ENCODE measurements at places on chromosomes 6 and 20.

- no peak for DNase-seq
Measured at GRCh38 chr6:33429750-33430052, 9.8 kb downstream of the SYNGAP1 start.

DNA sequence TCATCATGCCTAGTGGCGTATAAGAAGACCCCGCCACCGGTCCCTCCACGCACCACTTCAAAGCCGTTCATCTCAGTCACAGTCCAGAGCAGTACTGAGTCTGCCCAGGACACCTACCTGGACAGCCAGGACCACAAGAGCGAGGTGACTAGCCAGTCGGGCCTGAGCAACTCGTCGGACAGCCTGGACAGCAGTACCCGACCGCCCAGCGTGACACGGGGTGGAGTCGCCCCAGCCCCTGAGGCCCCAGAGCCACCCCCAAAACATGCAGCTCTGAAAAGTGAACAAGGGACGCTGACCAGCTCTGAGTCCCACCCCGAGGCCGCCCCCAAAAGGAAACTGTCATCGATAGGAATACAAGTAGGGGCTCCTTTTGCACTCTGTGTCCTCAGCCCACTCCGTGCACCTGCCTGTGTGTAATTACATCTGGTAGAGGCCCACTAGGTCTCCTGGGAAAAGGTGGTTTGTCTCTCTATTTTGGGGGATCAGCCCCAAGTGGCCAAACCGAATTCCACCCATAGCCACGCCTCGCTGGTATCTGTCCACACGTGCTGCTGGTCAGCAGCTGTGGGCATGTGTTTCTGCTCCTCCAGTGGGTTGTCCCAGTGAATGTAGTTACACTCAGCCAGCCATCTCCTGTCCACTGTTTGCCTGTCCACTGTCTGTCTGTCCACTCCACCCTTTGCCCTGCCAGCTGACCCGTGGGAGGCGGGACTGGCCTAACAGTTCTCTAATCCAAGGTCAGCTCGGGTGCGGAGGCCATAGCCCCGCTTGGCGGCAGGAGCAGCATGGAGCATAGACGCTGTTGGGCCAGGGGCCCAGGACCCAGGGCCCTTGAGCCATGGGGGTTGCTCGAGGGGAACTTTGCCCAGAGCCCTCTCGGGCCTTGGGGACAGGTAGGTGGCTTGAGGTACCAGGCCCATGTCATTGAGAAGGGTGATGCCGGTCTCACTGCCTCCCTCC lies 44.3 kb upstream of the MYL9 start:
- no peak for DNase-seq

- no peak for DNase-seq
Measured at GRCh38 chr20:18986895-18987580, 173.5 kb downstream of the SCP2D1 start.

- no peak for DNase-seq
Measured at GRCh38 chr6:149843051-149843633, 21.0 kb downstream of the LRP11 start.

- no peak for DNase-seq
Measured at GRCh38 chr6:54195637-54196036, 84.4 kb downstream of the MLIP start.

GRCh38 chr6:105835373-105835772 lies 250.8 kb upstream of the PRDM1 start:
- DNase-seq, result peak; percentile 22

DNA sequence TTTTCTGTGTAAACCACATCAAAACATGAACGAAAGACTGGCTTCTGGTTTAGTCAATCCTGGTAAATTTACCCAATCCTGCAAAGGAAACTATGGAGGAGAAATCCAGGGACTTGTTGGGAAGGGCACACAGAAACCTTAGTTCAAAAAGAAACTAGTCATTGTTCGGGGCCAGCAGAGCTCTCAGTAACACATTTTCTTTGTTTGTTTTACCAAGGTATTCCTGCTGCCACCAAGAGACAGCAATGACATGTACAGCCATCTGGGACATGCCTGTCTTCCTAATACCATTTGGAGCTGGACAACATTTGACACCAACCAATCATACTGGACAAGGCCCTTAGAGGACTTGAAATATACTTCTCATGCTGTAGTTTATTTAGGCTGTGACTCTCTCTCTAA lies 8.3 kb downstream of the OARD1 start:
- no peak for DNase-seq

DNA sequence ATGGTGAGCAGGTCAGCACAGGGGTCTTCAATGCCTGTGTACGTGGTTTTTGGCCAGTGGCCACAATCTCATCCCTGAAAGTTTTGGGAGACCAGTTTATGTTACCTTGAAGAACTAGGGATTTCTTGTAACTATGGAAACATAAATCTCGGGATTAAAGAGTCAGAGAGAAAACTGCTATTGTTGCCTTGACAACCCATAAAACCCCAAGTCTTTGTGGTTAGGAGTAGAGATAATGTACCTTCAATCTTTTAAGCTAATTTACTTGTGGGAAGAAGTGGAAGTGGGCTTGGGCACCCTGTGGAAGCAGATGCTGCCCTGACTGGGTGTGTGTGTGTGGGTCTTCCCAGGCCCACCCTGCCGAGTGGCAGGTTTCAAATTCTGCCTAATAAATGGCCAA lies 46.1 kb upstream of the ZNF831 start:
- DNase-seq, result no peak

- no peak for DNase-seq
Measured at GRCh38 chr6:15360300-15360699, 114.4 kb downstream of the JARID2 start.

GRCh38 chr6:87728706-87729105 lies 26.7 kb upstream of the AKIRIN2 start:
- no peak for DNase-seq

DNA sequence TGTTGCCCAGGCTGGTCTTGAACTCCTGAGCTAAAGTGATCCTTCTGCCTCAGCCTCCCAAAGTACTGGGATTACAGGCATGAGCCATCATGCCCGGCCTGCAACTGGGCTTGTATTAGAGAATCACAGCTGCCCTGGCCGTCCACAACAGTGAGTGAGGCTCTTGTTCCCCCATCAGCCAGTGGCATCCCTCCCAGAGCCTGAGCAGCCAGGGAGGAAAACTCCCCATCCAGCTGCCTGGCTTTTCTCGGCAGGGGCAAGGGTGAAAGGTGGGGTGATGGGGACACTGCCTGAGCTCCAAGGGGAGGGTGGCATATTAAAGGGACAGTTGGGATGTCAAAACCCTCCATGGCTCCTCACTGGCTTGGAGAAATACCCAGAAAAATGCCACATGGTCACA lies 185.6 kb downstream of the NFATC2 start:
- no peak for DNase-seq

DNA sequence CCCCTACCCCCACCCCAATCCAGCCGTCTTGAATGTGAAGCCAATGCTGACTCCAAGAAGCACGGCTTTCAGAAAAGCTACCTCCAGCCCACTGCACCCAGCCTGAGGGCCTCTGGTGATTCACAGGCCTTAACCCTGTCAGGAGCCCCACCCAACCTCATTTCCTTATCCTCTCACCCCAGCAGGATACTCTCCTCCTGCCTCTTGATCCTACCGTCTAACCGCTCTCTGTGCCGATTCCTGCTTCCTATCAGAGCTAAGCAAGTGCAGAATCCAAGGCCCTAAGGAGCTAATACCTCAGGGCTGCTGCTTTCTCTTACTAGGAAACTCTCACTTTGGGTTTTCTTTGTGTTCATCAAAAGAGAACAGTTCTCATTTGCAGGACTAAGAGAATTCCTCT lies 47.2 kb downstream of the TRERF1 start:
- DNase-seq, result no peak

GRCh38 chr6:20705741-20706140 lies 171.5 kb downstream of the CDKAL1 start:
- DNase-seq, result no peak

DNA sequence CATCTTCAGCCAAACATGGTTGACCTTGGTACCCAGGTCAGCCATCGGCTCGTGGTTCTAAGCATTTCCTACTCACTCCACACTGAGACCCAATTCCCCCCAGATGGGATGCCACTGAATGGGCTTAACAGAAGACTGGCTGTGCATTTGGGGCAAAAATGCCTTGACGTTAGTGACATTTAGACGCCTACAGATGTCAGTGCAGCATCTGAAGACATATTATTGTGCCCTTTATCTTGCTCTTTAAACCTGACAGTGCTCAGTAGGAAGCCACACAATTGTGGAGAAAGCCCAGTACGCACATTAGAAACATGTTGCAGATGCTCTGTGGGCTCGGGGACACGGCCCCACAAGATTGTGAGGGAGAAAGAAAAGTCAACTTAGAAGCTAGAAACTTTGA lies 414.7 kb downstream of the PTPRT start:
- no peak for DNase-seq

DNA sequence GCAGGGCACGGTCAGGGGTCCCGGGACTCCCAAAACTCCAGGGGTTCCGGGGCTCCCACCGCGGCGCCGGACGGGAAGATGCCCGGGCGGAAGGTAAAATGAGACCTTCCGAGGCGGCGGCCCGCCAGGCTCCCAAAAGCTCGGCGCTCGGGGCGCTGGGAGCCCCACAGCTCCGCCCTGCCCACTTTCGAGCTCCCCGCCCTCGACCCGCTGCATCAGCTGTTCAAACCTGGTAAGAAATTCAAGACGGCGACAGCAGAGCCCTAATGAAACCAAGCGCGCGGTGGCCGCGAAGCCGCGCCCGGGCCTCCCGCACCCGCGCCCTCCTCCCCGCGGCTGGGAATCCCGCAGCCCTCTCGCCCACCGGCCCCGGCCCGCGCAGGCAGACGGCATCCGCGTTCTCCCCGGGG lies 369 bp downstream of the SLC4A11 start:
- DNase-seq, result no peak

- DNase-seq, result no peak
Measured at GRCh38 chr6:131989036-131989435, 37.9 kb upstream of the CCN2 start.

GRCh38 chr6:35391240-35391968 lies 49.0 kb downstream of the PPARD start:
- DNase-seq, result no peak

DNA sequence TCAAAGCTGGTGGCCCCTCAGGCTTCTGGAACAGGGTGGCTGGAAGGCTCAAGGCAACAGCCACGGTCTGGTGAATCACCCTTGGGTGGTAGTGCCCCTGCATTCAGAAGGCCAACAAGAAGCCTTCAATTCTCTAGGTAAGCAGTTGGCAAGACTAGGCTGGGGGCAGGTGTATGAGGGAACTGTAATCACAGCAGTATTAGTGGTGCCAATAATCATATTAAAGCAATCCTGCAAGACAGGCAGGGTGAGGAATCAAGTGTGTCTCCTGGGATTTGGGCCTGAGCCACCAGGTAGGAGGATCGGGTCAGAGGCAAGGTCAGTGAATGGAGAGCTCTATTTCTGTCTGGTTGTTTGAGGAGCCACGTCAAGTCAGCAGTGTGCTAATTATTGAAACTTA lies 24.9 kb upstream of the SCUBE3 start:
- DNase-seq, result no peak

- no peak for DNase-seq
Measured at GRCh38 chr6:14072084-14072483, 45.5 kb upstream of the CD83 start.

DNA sequence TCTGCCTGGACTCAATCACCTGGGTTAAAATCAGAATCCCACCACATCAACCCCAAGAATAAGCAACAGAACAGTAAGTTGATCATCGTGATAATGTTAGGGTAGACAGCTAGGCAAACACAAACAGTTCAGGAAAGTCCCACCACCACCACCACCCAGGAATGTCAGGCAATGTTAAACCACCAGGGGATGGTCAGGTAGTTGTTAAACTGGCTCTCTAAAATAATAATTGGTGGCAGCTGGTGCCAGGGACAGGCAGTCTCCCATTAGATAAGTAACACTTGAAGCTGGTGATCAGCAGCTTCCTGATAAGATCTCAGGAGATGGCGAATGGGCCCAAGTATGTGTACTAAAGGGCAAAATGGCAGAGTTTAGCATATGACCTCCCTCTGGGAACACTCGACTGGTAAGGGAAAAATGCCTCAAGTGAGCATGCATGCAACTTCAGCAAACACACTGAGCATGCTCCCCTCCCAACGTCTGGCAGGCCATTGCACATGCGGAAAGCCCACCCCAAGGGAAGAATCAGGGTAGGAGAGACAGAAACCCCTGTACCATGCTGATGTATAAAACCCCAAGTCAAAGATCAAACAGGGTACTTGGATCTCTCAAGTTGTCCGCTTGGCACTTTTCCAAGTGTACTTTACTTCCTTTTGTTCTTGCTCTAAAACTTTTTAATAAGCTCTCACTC lies 66.6 kb downstream of the IPCEF1 start:
- DNase-seq, result no peak

DNA sequence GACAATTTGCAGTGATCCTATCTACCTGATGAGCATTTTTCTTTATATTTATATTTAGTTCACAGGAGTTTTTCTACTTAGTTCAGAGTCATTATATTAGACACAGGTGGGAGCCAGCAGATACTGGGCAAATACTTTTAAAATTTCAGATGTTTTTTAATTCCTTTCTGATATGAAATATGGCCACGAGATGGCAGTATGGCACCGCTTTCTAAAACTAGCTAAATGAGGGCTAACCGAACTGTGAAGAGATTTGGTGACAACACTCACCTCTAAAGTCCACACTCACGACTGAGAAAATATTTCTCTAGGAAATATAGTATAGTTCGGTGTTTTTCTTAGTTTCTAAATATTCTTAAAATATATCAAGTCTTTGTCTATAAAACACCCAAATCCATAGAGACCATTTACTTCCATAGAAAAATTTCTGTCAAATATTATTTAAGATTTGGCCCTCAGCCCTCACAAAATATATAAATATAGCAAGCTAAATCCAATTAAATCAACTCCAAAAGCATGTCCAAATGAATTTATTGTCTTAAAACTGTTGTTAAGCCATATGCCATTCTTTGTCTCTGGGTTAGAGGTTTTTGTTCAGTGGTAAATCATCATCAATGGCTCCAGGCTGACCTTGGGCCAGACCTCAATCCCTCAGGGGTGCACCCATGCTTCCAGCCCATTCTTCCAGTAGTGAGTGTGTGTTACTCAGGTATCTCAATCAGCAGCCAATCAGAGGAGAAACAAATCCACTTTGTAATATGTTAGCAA lies 63.6 kb downstream of the HUS1B start:
- DNase-seq, result peak; percentile 35

DNA sequence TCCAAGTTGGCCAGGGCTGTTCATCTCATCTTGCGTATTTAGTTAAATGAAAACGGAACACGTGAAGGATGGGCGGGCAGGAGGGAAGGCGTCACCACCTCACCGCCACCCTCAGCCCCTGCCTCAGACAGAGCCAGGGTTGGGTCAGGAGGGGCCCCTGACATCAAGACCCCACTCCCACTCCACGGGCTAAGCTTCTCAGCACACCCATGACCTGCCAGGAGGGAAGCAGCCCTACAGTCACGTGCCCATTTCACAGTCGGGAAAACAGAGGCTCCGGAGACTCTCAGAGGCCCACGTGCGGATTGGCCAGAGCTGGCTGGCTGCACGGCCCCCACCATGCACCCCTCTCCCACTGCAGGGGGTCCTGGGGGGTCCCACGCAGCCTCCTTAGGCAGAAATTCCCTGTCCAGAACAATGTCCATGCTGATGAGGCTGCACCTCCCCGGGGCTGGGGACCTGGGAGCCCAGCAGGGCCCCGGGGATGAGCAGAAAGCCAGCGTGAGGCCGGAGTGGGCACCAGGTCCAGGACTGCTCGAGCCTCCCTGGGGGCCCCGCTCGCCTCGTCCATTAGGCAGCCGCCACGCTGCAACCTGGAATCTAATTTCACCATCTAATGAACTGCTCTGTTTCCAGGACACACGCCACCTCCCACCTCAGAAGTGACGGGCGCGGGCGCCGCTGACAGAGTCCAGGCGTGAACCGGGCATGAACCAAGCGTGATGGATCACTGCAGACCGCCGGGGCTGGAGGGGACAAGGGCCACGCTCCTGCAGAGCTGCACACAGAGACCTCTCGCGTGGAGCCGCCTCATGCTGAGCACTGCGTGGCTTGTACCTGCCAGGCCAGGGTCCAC lies 15.8 kb downstream of the KCNQ2 start:
- DNase-seq, result no peak

GRCh38 chr6:138035070-138035469 lies 72.1 kb downstream of the PERP start:
- DNase-seq, result no peak
